ENCODE measurements at places on chromosomes 16 and 17.

- DNase-seq = no peak
These were observed 18.3 kb upstream of the EFCAB13 start for GRCh38 chr17:47305302-47305923.

GRCh38 chr17:72950242-72950931, 142.1 kb downstream of the SLC39A11 start:
- peak; percentile 11 for DNase-seq

DNA sequence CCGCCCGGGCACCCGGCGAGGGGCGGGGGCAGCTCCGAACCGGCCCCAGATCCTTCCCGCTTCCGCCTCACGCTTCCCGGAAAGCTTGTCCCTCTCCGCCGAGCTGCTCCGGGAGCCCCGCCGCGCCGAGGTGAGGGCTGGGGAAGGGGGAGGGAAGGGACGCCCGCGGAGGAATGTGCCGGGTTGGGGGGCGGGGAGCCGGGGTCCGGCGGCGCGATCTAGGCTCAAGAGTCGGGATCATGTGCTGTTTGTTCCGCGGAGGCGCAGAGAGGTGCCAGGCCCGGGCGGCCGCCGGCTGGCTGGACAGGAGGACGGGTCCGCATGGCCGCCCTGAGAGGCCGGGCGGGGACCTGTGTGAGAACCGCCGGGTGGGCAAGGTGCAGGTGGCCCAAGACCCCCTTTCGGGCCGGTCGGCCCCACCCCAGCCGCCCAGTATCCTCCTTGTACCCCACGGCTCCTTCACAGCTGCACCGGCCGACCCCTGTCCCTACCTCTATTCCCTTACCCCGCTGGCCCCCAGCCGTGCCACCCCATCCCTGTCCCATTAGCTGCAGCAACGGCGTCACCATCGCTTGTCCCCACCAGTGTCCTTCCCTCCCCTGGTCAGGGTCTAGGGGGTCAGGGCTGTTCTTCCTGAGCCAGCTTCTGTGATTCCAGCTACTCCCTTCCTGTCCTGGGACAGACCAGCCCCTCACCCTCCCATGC, 429 bp downstream of the KIF1C start:
- peak; percentile 38 for DNase-seq

DNA sequence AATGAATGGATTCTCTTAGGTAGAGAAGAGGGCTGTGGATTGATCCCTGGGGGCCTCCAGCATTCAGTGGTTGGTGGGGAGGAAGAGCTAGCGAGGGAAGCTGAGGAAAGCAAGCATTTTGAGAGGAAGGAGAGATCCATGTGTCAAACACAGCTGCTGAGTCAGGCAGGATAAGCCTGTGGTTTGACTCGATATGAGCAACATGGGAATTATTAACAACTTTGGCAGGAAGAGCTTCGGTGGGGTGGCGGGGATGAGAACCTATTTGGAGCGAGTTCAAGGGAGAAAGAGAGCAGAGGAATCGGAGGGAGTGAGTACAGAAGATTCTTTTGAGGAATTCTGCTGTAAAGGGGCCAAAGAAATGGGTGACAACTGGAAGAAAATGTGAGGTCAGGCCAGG, 59.5 kb upstream of the CDC42EP4 start:
- no peak for DNase-seq

GRCh38 chr17:43309505-43310332, 75.9 kb upstream of the RNU2-1 start:
- DNase-seq = no peak

GRCh38 chr16:73076324-73076810, 28.4 kb upstream of the ZFHX3 start:
- no peak for DNase-seq

DNA sequence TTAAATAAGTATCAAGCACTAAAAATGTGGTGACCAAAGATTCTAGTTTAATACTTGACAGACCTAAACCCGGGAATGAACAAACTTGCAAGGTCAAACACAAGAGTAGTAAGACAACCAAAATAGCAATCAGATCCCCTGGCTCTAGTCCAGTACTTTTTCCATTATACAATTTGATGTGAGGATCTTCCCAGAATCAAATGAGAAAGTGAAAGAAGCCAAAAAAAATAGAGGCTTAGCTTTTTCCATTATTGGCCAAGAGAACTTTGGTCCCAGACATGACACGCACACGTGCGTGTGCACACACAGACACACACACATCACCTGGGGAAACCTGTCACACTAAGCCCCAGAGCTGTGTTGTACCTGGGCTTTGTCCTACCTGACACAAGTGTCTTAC, 300.6 kb upstream of the CDH5 start:
- no peak for DNase-seq

GRCh38 chr16:29860218-29860617, 2.8 kb downstream of the CDIPT start:
- no peak for DNase-seq

DNA sequence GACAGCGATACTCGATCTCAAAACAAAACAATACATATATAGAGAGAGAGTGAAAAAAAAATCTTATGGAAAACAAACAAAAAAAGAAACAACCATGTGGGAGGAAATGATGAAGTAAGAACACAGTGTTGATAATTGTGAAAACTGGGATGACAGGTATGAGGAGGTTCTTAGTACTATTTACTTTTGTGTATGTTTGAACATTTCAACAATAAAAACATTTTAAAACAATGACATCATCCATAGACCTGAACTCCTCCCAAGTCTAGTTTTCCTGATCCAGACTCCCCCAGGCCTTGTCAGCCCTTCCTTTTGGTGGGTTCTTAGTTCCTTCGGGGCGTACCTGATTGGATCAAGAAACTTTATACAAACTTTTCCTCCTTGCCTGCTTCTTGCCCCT, 51.7 kb downstream of the CCDC42 start:
- no peak for DNase-seq

- no peak for DNase-seq
These were observed 16.2 kb downstream of the PAM16 start for GRCh38 chr16:4334724-4335495.

GRCh38 chr17:17677299-17678040, 3.8 kb upstream of the RAI1 start:
- DNase-seq = no peak

DNA sequence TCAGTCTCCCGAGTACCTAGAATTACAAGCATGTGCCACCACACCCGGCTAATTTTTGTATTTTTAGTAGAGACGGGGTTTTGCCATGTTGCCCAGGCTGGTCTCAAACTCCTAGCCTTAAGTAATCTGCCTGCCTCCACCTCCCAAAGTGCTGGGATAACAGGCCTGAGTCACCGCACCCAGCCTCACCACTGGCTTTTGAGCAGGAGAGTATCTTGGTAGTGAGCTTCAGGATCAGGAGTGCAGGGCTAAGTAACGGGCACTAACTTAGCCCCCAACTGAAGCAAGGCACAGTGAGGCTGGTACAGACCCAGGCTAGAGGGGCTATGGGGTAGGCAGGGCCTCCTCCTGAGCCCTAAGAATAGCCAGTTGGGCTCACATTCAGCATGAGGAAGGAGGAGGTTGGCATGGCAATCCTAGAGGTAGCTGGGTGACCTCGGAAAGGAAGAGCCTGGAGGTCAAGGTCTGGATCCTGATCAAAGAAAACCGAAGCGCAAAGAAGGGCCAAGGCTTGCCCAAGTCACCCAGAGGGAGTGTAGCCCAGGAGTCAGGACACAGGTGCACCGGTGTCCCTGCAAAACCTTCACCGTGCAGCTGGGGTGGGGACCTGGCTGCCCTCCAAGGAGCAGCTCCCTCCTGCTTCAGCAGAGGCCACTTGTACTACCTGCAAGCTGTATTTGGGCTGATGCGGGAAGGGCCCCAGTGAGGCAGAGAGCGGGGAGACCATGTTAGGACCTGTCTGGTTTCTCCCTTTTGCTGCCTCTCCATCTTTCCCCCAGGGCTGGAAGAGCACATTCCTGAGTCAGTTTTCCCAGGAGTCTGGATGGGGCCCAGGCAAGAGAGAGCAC, 1.3 kb upstream of the ADGRG5 start:
- no peak for DNase-seq

DNA sequence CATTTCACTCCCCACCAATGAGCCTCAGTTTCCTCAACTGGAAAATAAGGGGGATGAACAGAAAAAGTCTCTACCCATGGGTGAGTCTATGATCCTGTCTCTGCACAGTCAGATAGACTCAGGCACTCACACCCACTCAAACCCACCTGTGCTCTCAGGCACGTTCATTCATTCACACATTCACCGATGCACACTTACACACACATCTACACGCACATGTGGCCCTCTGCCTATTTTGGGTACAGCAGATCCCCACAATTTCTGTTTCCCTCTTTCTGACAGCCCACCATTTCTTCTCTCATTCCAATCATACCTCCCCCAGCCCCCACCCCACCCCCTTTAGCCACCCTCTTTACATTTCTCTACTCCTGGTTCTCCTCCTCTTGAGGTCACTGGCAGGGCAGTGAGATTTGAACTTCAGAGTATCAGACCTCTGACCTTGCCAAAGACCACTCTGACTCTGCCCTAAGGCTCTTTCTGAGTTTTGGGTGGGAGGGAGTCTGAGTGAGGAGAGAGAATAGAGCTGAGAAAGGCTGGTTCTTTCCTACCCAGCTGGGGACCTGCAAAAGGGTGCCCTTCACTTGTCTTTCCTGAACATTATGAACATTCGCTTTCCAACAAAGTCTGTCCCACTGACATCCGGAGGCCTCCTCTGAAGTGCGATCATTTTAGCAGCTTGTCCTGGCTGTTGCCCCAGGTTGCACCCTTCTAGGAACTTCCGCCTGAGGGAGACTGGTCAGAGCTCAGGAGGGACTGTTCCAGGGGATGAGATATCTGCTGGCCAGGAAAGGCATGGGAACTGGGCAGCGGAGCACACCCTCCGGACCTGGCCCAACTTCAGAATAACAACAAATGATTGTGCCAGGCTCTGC, 10.1 kb upstream of the COL1A1 start:
- DNase-seq = no peak

- no peak for DNase-seq
These were observed 19.4 kb upstream of the UBE2I start for GRCh38 chr16:1290063-1290501.

DNA sequence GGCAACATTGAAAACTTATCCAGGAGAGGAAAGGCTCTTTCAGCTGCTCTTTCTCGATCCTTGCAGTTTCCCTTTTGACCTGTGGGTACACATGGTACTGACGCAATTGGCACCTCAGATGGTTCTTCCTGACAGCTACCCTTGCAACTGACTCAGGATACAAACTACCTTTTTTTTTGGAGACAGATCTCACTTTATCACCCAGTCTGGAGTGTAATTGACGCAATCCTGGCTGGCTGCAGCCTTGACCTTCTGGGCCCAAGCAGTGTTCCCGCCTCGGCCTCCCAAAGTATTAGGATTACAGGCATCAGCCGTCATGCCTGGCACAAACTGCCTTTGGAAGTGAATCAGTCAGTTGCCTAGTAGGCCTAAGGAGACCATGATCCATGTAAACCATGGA, 607.2 kb downstream of the WWOX start:
- no peak for DNase-seq

GRCh38 chr16:50386774-50387173, 18.0 kb upstream of the BRD7 start:
- DNase-seq = no peak

DNA sequence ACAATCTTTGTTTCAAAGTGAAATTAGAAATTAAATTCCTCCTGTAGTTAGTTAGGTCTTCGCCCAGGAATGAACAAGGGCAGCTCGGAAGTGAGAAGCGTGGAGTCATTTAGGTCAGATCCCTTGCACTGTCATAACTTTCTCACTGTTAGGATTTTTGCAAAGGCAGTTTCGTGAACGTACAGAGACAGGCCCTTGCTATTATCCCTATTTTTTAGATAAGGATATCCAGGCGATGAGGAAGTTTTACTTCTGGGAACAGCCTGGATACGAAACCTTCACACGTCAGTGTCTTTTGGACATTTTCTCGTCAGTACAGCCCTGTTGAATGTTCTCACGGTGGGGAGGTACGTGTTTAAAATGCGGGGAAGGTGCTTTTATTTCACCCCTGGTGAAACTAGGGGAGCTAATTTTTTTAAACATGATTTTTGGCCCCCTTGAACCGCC, 318 bp upstream of the RBL2 start:
- no peak for DNase-seq

- no peak for DNase-seq
These were observed 56.7 kb downstream of the ZNF423 start for GRCh38 chr16:49799172-49799571.

- no peak for DNase-seq
These were observed 24.6 kb upstream of the TANC2 start for GRCh38 chr17:62941358-62941991.

DNA sequence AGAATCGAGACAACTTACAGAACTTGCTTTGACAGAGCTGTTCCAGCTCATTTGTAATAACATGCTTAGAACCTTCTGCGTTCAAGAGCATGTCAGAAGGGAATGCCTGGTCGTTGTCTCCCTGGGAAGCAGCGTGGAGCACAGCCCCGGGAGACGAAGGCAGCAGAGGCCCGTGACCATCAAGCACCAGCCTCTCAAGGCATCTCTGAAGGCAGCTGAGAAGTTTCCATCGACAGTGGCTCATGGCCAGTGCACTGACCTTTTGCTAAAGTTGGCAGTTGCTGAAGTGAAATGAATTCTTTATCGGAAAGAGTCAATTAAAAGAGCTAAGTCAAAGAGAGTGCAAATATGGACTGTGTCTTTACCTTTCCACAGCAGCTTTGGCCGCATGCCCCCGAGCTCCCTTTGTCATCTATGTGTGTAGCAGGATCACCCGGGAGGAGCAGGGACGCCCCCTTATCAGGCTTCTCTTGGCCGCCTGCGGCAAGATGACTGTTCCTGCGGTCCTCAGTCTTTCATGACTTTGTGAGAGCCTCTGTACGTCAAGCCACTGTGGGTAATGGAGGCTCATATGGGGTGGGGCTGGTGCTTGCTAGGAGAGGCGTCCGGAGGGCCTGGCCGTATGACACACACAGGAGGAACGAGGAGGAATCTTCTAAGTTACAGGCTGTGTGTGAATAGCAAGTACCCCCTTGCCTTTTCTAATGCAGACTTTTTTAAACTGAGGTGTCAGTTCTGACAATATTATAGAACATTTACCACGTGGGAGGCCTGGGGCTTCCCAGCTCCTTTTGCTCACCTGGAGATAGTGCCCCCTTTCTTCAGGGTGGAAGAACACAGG, 54.2 kb downstream of the LDHD start:
- no peak for DNase-seq

- DNase-seq = peak; percentile 53
These were observed 97.8 kb downstream of the DNAH17 start for GRCh38 chr17:78479369-78479768.

GRCh38 chr16:28585674-28586073, 11.2 kb downstream of the SULT1A2 start:
- no peak for DNase-seq

GRCh38 chr16:85943711-85944110, 44.7 kb downstream of the IRF8 start:
- DNase-seq = no peak

Measured in SHP77 (cell line).